ENCODE measurements at places on chromosomes 1 and 21.
A peak's percentile ranks its signal among the peaks of the same experiment; 100 is the strongest.

GRCh38 chr1:147837964-147838292 lies 64.7 kb upstream of the GJA8 start:
- DNase-seq: no peak

GRCh38 chr1:169511316-169512005 lies 25.7 kb upstream of the SLC19A2 start:
- DNase-seq: peak; percentile 56

DNA sequence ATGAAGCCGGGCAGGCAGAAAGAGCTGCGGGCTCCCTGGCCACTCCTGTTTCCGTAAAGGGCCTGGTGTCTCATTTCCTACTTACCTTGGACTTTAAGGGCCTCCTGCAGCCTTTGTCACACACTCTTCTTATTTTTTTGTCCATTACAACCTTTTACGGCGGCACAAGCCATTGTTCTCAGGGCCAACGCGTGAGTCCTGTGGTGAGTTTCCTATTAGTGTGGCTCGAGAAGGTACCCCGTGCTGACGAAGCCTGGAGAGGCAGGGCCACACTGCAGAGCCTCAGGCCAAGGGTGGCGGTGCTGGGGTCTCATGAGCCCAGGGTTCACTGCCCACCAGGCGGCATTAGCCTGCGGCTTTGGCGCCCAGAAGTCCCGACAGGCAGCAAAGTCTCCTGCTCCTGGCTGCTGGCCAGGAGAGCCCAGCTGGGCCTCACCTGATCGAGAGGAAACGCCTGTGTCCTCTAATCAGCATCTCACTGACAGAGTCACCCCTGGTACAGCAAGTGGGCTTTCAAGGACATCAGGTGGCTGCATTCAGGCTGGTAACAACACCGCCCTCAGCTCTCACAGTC lies 62.0 kb downstream of the SIK1 start:
- no peak for DNase-seq

DNA sequence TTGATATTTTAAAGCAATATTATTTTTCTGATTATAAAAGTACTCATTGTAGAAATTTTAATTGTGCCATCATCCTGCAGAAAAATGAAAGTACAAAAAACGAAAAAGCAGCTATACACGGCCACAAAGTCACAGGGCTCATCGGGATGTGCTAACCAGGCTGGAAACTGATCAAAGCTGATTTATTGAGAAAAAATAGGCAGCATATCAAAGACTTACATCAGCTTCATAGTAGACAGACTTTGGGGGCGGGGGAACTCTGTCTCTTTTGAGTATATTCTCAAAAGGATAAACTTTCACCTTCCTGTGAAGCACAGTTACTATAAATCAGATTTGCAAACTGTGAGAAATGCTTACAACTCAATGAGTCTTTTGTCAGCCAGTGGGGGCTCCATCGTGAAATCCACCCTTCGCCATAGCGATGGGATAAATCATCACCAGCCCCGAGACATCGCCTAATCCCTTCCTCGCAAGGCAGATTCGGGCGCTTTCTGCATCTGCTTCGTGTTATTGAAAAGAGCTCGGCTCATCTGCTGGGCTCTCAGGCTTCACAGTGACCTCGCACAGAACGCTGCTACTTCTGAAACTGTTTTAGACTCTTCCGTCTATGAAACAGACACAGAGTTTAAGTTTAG lies 69.2 kb upstream of the ERG start:
- DNase-seq: no peak

GRCh38 chr1:13700521-13701270 lies 708 bp downstream of the PRDM2 start:
- DNase-seq: no peak

DNA sequence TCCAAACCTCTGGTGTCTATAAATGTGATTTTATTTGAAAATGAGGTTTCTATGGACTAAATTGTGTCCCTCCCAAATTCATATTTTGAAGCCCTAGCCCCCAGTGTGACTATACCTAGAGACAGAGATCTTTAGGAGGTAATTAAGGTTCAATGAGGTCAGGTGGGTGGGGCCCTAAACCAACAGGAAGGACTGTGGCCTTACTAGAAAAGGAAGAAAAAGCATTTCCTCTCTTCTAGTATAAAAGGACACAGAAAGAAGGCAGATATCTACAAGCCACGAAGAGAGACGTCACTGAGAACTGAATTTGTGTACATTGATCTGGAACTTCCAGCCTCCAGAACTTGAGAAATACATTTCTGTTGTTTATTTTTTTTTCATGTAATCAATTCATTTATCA lies 123.1 kb upstream of the RUNX1 start:
- DNase-seq: no peak

GRCh38 chr1:39609618-39610331 lies 29.7 kb downstream of the HEYL start:
- DNase-seq: no peak

- no peak for DNase-seq
Measured at GRCh38 chr1:203148127-203148526, 20.6 kb downstream of the ADORA1 start.

- no peak for DNase-seq
Measured at GRCh38 chr1:226653311-226653921, 85.7 kb downstream of the ITPKB start.

- no peak for DNase-seq
Measured at GRCh38 chr1:81731989-81732388, 68.7 kb upstream of the ADGRL2 start.

- no peak for DNase-seq
Measured at GRCh38 chr1:166080277-166080966, 86.4 kb downstream of the FAM78B start.

DNA sequence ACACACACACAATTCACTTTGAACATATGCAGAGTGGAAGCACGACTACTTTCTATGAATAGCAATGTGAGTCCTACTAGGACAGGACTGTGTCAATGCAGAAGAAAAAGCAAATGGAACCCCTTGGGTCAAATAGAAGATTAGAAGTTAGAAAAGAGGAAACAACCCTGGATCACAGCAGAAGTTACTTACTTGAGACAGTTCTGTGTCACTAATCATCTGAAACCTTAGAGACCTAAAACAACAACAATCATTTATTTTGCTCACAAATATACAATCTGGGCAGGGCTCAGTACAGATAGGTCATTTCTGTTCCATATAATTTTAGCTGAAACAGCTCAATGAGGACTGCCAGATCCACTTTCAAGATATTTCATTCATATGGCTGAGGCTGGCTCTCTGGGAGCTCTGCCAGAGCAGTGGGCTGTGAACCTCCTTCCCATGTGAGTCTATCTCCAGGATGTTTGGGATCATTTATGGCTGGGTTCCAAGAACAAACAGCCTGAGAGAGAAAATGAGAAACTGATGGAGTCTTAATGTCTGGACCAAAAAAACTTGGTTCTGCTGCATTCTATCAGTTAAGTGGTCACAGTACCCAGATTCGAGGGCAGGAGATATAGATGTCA lies 42.5 kb upstream of the IL10 start:
- DNase-seq: peak; percentile 96

- DNase-seq: no peak
Measured at GRCh38 chr1:145960468-145961108, 2.8 kb upstream of the LIX1L start.

- DNase-seq: no peak
Measured at GRCh38 chr21:42142627-42143026, 71.5 kb downstream of the UMODL1 start.

GRCh38 chr1:85463731-85464496 lies 1.0 kb downstream of the DDAH1 start:
- DNase-seq: peak; percentile 65

DNA sequence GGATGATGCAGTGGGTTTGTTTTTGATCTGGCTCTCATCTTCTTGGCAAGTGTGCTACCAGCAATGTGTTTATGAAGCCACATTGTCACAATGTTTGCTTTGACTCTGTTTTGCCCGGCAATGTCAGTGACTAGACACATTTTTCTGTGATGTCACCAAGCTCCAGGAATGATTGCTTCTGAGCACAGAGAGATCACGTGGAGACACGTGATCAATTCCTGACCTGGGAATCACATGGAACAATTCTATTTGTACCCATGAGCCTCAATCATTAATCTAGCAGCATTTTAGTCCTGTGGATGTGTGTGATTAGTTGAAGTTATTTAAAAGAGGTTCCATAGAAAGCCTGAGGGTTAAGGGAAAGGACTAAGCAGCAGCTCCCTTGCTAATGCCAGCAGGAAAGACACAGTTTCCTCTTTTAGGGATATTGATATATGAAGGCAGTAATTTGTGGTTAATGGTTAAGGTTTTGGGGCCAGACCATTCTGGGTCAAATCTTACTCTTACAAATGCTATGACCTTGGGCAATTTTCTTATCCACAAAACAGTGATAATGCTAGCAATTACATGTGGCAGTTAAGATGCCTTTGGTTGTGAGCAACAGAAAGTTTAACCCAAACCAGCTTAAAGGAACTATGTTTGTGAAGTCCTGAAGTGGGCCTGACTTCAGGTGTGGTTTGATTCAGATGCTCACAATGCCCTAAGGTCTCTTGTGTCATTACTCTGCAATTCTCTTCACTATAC lies 59.0 kb downstream of the FASLG start:
- no peak for DNase-seq

DNA sequence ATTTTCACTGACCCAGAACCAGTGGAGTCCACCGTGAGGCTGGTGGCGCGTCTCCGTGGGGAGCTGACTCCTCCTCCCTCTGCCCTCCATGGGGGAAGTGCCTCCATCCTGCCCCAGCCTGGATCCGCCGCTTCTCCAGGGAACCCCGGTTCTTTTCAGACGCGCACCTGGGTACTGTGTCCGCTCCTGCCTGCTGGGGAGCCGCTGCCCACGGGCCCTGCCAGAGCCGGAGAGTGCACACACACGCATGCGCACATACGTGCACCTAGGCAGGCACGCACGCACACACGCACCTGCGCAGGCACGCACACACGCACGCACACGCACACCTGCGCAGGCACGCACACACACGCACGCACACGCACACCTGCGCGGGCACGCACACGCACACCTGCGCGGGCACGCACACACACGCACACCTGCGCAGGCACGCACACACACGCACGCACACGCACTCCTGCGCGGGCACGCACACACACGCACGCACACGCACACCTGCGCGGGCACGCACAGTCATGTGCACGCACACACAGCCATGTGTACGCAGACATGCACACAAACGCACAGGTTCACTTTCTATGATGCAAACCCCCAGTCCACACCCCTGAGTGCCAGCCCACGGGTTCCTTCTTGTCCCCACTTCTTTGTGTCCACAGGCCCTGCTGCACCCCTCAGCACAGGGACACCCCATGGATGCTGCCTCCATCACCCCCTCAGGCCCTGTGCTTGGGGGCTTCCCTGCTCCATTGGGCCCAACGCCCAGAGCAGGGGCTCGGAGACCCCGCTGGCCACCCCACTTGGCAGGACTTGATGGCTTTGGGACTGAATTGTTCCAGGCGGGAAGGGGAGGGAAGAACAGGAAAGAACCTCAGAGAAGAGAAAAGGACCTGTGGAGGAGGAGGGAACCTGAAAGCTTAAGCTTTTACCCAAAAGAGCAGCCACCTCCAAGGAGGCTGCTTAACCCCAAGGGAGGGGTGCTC lies 42.7 kb downstream of the MORN1 start:
- DNase-seq: no peak

GRCh38 chr1:43975249-43975961 lies 645 bp downstream of the ATP6V0B start:
- DNase-seq: no peak

DNA sequence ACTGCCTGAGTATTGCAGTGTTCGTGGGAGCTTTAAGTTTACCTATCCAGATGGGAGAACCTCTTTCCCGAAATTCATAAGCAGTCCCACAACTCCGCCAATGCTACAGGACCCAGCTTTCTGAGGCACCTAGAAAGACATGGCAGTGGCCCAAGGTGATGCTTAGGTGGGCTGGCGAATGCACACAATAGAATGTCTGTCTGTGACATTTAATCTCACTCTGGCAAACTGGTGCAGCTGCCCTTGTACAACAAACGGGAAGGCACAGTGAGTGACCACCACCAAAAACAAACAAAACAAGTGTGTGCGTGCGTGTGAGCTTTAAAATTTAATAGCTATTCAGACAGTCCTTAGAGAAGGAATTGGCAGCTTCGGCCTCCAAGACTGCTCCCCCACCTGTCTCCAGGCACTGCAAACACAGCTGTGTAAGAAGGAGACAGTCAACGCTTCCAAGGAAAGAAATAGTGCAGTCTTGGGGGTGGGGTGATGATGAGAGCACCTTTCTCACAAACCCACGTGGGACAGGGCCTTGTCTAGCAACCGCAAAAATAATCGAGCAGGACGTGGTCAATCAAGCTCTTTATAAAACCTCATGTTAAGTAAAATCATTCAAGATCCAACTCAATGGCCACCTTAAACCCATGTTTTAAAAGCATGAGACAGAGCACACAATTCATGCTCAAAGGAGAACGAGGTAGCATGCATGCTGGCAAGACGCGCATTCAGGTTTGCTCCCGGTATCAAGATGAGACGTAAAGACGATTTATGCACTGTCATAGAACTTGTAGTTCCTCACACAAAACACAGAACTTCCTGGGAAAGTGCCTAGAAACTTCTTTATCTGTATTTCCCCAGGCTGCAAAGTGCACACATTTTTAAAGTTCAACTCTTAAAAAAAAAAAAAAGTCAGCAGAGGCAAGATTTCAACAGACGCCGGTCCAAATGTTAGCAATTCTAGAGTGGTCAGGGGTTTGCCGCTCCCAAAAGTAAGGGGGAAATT lies 84.1 kb downstream of the TM2D1 start:
- no peak for DNase-seq

GRCh38 chr1:160907976-160908375 lies 23.0 kb upstream of the ITLN1 start:
- no peak for DNase-seq

DNA sequence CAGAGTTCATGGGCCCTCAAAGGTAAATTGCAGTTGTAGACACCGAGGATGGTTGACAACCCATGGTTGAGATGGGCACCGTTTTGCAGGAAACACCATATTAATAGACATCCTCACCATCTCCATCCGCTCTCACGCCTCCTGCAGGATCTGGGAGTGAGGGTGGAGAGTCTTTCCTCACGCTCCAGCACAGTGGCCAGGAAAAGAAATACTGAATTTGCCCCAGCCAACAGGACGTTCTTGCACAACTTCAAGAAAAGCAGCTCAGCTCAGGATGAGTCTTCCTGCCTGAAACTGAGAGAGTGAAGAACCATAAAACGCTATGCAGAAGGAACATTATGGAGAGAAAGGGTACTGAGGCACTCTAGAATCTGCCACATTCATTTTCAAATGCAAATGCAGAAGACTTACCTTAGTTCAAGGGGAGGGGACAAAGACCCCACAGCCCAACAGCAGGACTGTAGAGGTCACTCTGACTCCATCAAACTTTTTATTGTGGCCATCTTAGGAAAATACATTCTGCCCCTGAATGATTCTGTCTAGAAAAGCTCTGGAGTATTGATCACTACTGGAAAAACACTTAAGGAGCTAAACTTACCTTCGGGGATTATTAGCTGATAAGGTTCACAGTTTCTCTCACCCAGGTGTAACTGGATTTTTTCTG lies 9.3 kb downstream of the SLAMF8 start:
- no peak for DNase-seq

- no peak for DNase-seq
Measured at GRCh38 chr1:85563139-85563538, 17.4 kb upstream of the CCN1 start.

GRCh38 chr1:185603158-185603557 lies 131.0 kb upstream of the HMCN1 start:
- peak; percentile 60 for DNase-seq

GRCh38 chr1:218823291-218823900 lies 350.3 kb upstream of the LYPLAL1 start:
- DNase-seq: no peak
